ENCODE measurements at places on chromosomes 13 and 19.

- no peak for DNase-seq
These were observed 1.3 kb downstream of the RHPN2 start for GRCh38 chr19:33063356-33063752.

DNA sequence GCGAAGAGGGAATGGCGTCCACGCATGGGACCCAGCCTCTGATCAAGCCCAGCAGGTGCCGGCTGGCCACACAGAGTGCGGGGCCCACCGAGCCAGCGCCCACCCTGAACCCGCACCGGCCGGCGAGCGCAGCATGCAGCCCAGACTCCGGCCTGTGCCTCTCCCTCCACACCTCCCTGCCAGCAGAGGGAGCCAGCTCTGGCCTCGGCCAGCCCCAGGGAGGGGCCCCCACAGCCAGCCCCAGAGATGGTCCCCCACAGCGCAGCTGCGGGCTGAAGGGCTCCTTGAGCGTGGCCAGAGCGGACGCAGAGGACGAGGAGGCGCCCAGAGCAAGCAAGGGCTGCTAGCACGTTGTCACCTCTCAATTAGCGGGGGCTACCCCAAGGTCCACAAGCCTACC lies 904.5 kb downstream of the SLITRK6 start:
- no peak for DNase-seq

DNA sequence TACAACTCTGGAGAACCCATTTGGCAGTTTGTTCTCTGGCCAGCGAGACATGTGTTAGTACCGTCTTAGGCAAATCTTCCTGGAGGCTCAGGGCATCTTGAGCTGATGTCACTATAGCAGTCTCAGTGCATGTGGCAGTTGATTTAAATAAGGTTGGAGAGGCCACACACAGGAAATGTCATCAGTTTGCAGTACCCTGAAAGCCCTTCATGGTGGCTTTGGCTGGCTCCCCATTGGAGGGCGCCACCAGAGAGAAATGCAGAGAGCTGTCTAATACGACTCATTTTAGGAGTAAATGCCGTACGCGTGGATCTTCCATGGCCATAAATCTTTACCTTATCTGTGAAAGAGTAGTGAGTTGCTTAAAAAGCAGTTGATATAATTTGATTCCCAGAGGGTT lies 163.1 kb downstream of the STK24 start:
- DNase-seq = no peak

- no peak for DNase-seq
These were observed 626.9 kb downstream of the EFNB2 start for GRCh38 chr13:105908586-105908985.

GRCh38 chr19:5925830-5926427 lies 11.9 kb downstream of the CAPS start:
- no peak for DNase-seq

DNA sequence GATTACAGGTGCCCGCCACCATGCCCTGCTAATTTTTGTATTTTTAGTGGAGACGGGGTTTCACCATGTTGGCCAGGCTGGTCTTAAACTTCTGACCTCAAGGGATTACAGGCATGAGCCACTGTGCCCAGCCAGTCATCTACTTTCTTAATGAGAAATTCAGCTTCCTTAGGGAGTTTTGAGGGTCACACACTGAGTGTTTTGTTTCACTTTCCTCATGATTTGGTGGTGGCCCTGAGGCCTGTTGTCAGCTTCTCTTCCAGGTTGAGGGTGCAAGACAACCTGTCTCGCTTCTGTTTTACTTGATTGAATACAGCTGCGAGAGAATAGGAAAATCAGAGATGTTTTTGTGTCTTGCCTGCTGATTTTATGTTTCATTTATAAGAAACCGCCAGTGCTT lies 9.9 kb downstream of the FRY start:
- no peak for DNase-seq

DNA sequence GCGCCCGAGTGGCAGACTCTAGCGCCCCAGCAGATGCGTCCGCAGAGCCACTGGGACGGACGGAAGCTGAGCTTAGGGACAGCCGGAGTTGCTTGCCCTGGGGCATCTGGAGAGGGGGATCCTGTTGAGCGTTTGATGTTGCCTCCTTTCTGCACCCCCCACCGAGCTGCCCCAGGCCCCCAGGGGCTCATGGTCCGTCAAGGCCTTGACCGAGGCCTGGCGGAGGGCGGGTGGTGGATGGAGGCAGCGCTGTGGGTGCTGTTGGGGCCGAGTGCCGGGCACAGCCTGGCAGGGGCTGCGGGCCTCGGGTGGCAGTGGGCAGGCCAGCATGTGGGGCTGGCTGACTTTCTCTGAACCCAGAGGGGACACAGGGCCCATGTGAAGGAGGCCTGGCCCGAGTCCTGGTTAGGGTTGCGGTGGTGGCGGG lies 2.7 kb downstream of the CSNK1G2 start:
- no peak for DNase-seq

- no peak for DNase-seq
These were observed 3.4 kb upstream of the MCF2L start for GRCh38 chr13:112965573-112966115.

DNA sequence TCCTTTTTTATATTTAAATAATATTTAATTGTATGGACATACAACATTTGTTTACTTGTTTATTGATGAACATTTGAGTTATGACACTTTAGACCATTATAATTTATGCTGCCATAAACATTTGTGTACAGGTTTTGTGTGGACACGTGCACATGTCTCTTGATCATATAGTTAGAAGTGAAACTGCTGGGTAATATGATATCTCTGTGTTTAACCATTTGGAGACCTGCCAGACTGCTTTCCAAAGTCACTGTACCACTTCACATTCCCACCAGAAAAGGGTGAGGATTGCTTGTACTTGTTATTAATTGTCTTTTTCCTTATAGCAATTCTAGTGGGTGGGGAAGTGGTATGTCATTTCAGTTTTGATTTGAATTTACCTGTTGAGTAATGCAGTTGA lies 145.6 kb upstream of the KLHL1 start:
- DNase-seq = no peak

- DNase-seq = no peak
These were observed 12.9 kb downstream of the CARM1 start for GRCh38 chr19:10884274-10884673.

DNA sequence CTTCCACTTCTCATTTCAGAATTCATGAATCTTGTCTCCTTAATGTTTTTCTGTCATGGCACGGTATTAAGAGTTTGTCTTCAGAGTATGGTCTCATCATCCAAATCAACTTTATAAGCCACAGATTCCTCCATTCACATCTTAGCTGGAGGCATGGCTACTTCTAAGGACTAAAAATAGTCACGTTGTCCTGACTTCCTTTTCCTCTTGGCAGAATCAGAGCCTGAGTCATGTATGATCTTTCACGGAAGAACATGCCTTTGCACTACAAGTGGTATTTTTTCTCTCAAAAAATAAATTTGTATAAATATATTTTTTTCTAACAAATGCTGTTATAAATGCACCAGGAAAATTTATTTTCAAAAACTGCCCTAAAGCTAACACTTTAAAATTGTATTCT lies 71.4 kb downstream of the ALOX5AP start:
- DNase-seq = no peak

- DNase-seq = peak; percentile 41
These were observed 65.6 kb downstream of the MCF2L start for GRCh38 chr13:113034451-113035212.

DNA sequence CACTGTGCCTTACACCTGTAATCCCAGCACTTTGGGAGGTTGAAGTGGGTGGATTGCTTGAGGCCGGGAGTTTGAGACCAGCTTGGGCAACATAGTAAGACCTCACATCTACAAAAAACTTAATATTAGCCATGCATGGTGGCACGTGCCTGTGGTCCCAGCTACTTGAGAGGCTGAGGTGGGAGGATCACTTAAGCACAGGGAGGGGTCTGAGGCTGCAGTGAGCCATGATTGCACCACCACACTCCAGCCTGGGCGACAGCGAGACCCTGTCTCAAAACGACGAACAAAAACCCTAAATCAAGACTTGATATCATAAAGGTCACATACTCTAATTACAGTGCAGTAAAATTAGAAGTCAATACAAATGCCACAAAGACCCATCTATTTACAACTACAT lies 17.4 kb downstream of the SLC7A9 start:
- DNase-seq = no peak

GRCh38 chr19:41626877-41627276 lies at the start of gene CEACAM4:
Gene CEACAM4, minus strand, starts transcription at chr19:41627074. Its CDS starts 111 bp downstream, at chr19:41626963.
- no peak for DNase-seq

DNA sequence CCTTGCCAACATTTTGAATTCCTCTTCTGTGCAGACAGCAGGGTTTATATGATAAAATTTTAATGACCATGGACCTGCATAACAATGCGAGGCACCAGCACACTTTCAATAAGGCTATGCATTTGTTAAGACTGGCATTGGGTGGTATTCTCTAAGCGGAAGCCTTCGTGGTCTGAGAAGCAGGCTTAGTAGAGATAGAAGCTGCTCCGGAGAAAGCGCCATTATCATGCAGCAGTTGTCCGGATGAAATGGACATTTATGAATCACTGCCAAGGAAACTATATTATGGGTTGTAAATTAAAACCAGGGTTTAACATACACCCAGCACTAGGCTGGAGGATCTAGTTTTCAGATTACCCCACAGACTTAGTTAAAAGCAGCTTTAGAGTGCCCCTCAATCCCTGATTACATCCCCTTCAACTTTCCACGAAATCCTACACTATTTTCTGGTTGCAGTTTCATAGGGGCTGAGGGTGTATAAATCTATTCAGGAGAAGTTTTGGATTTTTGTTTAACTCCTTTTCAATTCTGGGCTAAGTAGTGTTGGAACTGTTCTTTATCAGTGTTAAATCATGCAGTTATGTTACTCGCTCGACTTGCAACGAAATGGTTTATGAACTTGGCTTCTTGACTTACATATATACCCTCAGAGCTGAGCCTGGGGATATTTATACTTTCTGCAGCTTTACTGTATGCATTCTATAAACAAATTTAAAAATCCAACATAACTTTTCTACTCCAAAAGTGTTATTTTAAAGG lies 193.3 kb downstream of the PCDH9 start:
- no peak for DNase-seq

GRCh38 chr13:43924549-43925245 lies 45.0 kb downstream of the LACC1 start:
- no peak for DNase-seq

DNA sequence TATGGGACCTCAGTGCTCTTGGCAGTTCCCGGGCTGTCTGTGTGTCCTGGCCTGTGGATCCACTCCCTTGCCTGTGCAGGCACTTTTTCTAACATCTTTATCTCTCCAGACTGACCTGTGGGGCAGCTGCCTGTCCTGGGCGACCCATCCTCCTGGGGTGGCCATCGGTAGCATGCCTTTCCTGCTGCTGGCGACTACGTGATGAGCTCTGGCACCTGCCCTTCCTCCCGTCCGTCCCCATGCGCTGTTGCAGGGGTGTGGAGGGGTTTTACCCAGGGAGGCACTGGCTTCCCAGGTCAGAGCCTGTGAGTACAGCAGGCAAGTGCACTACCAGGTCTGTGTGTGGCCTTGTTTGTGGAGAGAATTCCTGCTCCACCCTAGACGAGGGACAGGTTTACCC lies 93.3 kb downstream of the KDM4B start:
- DNase-seq = no peak

DNA sequence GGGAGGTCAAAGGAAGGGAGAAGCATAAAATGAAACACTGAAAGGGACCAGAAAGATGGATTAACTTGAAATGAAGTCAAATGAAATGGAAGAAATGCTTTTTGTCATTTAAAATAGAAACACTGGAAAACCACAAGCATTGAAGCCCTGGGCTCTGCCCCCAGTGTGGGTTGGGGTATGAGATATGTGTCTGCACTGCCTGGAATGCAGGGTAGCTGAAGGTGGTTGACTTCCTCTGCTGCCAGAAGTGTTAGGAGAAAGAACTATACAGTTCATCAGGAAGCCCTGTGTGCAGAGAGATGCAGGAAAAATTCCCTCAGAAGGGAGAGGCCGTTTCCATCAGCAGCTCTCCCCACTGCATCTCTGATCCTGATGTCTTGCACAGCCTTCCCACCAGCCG lies 69.2 kb downstream of the DHRS12 start:
- DNase-seq = no peak

GRCh38 chr13:93926425-93926824 lies 553.1 kb downstream of the DCT start:
- no peak for DNase-seq

GRCh38 chr19:3618811-3619630 lies 7.6 kb downstream of the CACTIN start:
- no peak for DNase-seq

DNA sequence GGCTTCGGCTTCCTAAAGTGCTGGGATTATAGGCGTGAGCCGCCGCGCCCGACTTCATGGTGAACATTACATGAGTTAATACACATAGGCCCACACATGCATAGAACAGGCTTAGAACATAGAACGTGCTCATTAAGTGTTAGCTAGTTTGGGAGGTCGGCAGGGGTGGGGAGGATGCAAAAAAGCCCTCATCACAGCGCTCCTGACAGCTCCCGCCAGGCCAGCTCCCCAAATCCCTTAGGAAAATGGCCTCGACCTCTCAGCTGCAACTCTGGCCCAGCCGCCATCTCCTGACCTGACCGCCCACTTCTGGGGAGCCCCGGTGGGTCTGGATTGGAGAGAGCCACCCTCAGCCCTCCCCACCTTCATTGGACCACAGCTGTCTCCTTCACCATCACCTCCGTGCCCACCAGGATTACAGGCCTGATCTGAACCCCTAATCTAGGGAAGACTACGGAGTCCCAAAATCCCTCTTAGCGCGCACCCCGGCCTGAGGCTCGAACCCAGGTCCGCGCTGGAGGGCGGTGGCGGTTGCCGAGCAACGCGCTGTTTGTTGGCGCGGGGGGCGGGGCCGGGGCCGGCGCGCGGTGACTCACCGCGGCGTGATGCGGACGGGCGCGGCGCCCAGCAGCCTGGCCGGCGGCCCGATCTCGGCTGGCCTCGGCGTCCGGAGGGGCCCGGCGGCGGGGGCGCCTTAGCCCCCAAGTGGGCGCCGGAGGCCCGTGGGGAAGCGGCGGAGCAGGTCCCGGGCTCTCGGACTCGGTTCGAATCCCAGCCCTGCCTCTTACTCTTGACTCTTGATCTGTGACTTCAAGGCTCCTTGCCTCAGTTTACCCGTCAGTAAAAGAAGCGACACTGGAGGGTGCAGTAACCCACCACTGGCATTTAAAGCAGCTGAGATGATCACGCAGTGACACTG lies 26.7 kb upstream of the NANOS3 start:
- peak; percentile 66 for DNase-seq

DNA sequence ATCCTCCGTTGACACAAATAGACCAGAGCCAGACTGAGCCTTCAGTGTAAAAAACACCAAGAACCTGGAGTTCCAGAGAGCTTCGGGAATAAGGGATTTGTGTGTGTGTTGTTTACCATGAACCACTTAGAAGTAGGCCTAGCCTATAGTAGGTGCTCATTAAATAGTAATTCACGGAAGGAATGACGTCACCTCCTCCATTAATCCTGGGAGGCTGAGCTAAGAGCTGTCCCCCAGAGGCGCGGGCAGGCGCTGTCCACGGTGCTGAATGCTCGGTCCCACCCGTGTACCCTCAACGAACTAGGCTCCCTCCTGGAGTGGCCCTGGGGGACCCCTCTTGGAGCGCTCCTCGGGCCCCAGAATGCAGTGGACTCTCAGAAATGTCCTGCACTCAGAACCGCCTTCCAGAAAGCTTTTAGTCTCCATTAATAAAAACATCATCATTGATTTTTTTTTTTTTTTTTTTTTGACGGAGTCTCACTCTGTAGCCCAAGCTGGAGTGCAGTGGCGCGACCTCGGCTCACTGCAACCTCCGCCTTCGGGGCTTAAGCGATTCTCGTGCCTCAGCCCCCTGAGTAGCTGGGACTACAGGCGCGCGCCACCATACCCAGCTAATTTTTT lies 6.5 kb downstream of the UNC13A start:
- DNase-seq = no peak

- no peak for DNase-seq
These were observed 156.9 kb downstream of the USP12 start for GRCh38 chr13:27014406-27015359.

- DNase-seq = no peak
These were observed 25.5 kb downstream of the FGF21 start for GRCh38 chr19:48780631-48781391.

GRCh38 chr19:42196011-42197001 lies 21.2 kb downstream of the DEDD2 start:
- no peak for DNase-seq
